Effector CD4-positive, alpha-beta T cell (primary cell): ENCODE measurements at places on chromosomes 4 and X.

- DNase-seq = no peak
Observed at GRCh38 chrX:77597511-77597910, 150.3 kb downstream of the FGF16 start.

DNA sequence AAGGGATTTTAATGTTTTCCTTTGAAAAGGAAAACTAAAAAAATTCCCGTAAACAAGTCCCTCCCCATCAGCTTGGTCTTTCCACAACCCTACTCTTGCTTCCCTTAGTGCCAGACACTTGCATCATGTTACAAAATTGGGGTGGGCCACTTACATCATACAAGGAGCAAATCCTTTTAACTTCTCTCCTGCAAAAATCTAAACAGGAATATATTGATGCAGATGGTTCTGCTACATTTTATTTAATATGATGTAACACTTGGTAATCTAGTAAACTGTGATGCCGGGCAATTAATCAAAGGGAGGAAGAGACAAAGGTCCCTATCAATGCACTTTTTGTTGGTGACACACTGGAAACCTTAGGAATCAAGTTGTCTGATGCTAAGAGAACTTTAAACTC, 125.3 kb downstream of the UBE2K start:
- no peak for DNase-seq

DNA sequence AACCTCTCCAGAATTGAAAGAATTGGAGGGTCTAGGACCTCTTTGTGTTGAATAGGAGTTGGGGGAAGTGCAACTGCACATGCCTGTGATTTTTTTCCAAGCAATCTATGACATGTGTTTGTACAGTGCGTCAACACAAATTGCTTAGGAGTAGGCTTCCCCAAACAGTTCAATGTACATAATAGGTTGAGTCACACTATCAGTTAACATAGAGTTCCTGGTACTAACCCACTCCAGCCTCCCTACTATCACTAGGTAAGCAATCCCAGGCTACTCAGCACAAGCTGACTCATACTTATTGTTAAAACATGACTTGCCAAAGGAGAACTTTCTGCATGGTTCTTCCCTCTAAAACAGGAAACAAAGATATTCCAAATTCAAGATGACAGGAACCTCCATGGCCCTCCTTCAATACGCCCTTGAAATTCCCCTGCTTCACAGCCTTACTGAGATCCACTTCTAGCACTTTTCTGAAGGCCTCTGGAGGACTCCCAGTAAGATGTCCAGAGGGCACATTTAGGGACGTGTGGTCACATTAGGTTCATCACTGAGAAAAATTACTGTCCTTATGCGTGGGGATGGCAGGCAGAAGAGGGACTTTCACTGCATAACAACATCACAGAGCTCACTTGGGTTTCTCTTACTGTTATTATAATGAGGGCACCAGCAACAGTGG, 8.4 kb upstream of the VSIG1 start:
- no peak for DNase-seq

- no peak for DNase-seq
Observed at GRCh38 chr4:57966987-57967760, 857.0 kb upstream of the IGFBP7 start.

GRCh38 chr4:41655177-41655576, 93.3 kb downstream of the PHOX2B start:
- DNase-seq = no peak

- no peak for DNase-seq
Observed at GRCh38 chr4:87213421-87214075, 6.9 kb downstream of the KLHL8 start.

DNA sequence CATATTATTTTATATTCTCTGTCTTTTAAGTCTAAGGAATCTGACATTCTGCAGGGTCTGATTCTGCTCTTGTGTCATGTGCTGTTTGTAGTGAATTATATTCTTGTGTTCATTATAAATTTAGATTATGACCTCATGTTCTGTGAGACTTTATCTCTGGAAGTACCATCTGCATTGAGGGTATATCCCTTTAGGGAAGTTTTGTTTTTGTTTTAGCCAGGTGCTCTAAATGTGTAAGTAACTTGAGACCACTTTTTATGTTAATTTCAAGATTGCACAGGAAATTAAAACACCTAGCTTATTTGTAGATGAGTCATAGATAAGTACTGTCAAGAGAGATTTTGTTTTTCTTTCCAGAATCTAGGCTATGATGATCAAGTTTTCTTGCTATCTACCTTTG, 35.0 kb upstream of the DKK2 start:
- DNase-seq = no peak

DNA sequence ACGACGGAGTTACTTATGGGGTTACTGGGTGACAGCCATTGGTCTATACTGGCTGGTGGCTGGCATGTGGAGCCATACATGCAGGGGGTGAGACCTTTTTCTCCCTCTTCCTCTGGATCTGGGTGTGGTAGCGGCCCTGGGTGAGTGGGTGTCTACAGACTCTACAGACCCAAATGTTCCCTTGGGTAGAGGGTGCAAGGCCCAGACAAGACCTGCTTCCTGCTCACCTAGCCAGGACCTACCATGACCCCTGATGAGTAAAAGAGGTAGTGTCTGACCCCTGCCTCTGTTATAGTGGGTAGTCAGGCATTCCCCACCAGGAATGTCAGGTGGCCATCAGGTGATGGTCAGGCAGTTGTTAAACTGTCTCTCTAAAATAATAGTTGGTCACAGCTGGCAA, 66.8 kb downstream of the SLC2A9 start:
- no peak for DNase-seq

GRCh38 chr4:53349091-53349491, 16.8 kb downstream of the SCFD2 start:
- DNase-seq = no peak

- DNase-seq = no peak
Observed at GRCh38 chr4:6747294-6748051, 31.5 kb downstream of the BLOC1S4 start.
